ENCODE measurements at places on chromosomes 4 and X. TPM values are rescaled to one million over a fixed set of nuclear protein-coding genes. Genes with fewer than 3 reads are reported as not detected.

DNA sequence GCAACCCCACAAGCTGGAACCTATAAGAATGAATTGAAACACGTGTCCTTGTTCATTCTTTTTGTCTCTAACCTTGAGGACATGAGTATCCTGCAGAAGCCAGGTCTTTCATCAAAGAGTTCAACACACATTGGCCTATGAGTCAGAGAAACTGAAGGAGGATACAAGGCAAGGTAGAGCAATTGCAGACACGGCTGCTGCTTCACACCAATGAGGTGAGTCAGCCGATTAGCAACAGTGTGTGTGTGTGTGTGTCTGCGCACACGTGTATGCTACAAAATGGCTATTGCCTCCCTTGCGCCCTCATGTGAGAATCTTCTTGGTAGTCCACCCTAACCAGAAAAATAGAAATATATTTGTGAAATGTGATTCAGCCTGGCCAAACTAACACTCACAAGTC is 1477.7 kb upstream of the IGFBP7 start:
- no peak for DNase-seq

ETDB gene
- not detected for total RNA-seq

ARR3 gene
- total RNA-seq = not detected

TLR1 gene
- 27.9 TPM for total RNA-seq

GRCh38 chrX:154548028-154548316 is 552 bp downstream of the IKBKG start:
- DNase-seq = no peak

DNA sequence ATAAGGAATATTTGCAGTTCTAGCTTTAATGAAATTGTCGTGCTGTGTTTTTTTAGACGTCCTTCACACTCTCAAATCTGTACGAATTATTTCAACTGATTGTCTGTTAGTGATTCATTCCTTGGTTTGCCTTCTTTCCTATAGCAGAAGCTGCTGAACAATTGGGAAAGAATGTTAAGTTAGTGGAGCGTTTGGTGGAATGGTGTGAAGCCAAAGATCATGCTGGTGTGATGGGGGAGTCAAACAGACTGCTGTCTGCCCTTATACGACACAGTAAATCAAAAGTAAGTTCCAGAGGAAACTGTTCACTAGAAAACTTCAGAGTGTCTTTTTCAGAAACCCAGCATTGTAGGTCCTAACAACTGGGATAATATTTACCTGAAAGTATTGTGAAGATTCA is 159.9 kb downstream of the RAP1GDS1 start:
- no peak for DNase-seq

DNA sequence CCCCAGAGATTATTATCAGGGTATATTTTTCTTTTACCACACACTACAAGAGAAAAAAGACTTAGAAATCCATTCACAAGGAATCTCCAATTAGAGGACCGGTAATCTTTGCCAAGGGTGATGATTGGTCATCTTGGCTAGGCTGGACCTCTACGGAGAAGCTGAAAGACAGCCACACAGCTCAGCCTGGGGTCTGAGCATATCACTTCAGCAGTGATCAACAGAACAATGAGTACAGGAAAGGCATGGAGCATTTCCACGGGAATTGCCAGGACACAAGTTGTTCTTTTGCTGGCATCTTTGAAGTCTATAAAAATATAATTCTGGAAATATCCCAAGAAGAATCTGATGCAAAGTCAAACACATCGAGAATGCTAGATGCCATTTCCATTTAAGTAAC is 191.5 kb downstream of the TENM3 start:
- no peak for DNase-seq

DNA sequence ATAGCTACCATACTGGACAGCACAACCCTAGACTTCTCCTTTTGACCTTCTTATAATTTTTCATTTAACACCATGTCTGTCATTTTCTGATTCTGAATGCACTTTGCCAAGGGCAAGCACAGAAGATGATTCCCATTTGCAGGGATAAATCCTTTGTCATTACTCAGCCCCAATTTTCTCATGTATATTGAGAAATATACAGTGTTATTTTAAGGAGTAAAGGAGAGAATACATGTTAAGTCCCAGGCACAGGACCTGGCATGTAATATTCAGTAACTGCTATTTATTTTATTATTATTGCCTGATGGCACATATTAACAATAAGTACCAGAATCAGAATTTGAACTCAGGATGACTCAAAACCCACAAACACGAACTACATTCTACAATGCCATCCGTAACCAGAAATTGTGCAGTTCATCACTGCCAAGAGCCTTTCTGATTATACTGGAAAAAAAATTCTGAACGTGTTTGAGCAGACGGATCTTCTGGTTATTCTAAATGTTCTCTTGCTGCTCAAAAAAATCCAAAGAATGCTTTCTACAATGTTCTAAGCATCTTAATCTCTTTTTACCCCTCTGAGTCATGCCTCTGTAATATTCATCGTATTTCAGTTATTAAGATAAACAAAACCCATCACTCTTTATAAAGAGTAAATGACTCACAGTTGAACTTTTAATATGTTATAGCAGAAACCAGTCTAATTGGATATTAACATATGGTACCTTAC is 170.0 kb downstream of the MID1 start:
- DNase-seq = peak; percentile 72

DNA sequence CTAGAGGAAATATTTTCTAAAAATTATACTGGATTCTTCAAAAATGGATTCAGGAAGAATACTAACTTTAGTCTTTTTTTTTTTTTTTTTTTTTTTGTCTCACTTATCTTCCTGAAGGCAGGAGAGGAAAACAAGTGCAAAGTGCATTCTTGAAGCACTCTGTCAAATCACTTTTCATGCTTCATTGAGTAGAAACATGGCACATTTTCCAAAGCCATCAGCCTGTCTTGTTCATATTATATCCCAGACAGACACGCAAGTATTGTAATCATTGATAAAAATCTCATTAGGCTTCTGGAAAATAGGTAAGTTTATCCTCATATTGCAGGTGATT is 1.2 kb downstream of the BBS12 start:
- DNase-seq = no peak
